Stimulated activated memory B cell treated with anti-CD40 and anti-IgM and Interleukin-4, amounts not matched to agents 10 μg/mL and 1 μg/mL and 100 μg/mL, for 72 hours (primary cell): ENCODE measurements at places on chromosomes 13 and 19.

GRCh38 chr13:110600980-110601379 is 14.4 kb upstream of the NAXD start:
- ATAC-seq = no peak

DNA sequence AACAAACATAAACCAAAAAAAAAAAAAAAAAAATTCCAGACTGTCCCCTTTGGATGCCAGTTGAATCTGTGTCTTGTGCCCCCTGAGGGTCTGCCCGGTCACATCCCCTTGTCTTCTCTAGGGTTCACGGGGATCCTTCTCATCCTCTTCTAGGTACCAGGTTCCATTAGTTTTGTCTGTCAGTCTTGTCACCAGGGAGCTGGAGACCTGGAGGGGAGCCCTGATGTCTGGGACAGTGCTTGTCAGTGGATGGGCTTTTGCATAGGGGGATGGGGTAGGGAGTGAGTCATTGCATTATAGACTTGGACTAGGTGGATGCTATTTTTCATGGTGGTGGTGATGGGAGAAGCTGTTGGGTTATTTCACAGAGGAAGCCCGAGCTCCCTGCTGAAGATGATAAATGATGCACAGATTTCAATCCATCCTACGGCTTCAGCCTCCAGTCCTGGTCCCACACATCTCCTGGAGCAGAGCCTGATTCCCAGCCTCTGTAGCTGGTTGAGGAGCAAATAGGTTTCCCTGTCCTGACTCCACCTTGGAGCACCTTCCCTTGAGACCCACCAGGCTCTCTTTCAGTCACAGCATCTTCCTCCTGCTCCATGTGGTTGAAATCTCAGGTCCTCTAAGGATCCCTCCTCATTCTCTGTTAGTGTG is 26.0 kb downstream of the WTIP start:
- ATAC-seq = no peak

DNA sequence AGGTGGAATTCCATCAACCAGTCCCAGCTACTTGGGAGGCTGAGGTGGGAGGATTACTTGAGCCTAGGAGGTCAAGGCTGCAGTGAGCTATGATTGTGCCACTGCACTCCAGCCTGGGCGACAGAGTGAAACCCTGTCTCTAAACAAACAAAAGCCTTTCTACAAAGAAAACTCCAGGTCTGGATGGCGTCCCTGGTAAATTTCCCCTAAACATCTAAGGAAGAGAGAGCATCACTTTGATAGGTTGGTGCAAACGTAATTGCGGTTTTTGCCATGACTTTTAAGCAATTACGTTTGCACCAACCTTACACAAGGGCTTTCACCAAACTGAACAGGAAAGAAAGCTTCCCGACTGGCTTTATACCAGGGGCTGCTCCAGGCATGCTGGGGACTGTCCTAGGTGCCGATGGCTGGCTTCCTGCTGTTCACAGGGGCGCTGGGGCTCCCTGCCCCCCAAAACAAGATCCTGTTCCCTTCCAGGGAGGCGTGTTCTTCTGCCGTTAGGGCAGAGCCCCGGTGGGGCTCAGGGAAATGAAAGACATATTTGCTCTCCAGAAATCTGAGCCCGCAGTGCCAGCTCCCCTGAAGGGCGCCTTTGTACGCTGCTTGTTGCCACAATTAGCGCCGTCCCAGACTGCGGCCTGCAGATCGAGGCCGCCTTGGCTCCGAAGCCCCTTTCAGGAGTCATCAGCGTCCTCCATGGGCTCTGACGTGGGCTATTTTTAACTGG is 38.7 kb upstream of the KLF2 start:
- no peak for ATAC-seq

- no peak for ATAC-seq
Observed at GRCh38 chr13:67763384-67763783, 533.2 kb upstream of the PCDH9 start.
